ENCODE measurements at places on chromosomes 7 and 10.

GRCh38 chr10:27779462-27780015 lies 33.9 kb upstream of the MKX start:
- DNase-seq: no peak

DNA sequence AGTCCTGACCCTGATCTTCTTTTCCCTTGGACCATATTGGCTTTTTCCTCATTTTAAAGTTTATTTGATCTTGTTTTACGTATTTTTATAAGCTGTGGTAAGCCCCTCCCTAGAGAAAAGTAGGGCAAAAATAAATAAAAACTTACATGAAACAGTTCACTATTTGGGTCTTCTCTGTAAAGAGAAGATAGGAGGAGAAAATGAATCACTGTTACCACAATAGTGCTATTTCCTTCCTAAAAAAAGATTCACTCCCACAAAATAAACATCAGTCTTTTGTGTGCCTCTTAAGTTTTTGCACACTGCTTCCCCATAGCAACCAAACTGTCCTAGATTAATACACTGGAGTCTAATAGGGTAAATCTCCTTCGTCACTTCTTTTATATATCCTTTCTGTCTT lies 1.4 kb upstream of the SVIL start:
- DNase-seq: no peak

GRCh38 chr7:154684666-154685563 lies 318.0 kb downstream of the PAXIP1 start:
- DNase-seq: no peak

DNA sequence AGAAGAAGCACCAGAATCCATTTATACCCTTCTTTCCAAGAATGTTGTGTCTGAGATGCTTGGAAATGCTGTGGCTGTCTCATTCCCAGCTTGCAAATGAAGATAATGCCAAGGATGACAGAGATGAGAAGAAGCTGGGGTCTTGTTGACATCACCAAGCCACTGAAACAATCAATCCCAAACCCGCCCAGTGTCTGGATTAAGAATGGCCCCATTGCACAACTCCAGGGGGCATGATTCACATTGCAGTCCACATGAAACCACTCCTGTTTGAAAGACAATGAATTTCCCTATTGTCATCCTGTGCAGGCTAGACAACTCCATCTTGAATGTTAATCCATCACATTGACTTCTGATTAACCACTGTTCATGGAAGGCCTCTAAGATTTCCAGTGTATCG lies 28.6 kb downstream of the SORBS1 start:
- DNase-seq: no peak

DNA sequence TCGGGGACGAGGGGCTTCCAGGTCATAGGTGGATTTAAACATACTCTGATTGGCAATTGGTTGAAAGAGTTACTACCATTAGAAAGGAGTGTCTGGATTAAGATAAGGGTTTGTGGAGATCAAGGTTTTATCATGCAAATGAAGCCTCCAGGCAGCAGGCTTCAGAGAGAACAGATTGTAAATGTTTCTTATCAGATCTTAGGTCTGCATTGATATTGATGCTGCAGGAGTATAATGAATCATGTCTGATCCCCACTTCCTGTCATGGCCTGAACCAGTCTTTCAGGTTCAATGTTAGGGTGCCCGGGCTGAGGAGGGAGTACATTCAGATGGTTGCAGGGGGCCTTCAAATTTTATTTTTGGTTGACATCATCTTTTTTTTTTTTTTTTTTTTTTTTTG lies 51.4 kb downstream of the SH3PXD2A start:
- no peak for DNase-seq

- no peak for DNase-seq
Observed at GRCh38 chr10:28872587-28873165, 195.4 kb downstream of the BAMBI start.

GRCh38 chr7:75866489-75867389 lies 12.1 kb upstream of the RHBDD2 start:
- no peak for DNase-seq

DNA sequence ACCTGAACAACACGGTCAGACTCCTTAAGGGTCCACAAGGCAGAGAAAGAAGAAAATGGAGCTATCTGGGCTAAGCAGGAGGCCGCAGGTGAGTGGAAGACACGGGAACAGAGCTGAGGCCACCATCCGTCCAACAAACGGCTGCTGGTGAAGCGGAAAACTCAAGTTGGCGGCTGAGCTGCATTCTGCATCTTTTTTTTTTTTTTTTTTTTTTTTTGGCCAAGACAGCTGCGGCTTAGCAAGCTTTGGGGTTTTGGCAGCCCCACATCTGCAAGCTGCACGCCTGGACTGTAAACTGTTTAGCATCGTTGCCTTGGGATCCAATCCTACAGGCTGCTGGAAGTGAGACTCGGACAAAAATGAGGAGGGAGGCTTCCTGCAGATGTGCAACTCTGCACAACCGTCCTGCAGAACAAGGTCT lies 37.4 kb downstream of the RGS10 start:
- DNase-seq: no peak

GRCh38 chr10:122142641-122143237 lies 128.4 kb upstream of the BTBD16 start:
- no peak for DNase-seq

GRCh38 chr10:7792541-7792940 lies 4.6 kb downstream of the ATP5F1C start:
- DNase-seq: no peak

- DNase-seq: no peak
Observed at GRCh38 chr7:16649196-16649595, 3.2 kb downstream of the BZW2 start.

DNA sequence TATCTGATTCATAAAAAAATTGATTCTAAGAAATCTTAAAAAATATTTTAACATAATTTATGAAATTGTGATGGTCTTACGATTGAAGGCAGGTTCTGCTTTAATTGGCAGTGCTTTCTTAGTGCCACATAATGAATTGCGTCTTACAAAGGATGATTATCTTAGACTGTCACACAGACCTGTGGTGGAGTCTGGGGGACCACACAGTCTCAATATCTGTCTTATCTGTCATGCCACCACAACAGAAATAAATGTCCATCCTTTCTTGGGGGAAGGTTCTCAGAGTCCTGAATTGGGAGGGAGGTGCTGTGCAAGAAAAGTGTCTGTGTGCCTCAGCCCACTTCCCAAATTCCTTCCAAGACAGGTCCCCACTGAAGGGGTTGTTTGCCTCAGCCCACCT lies 34.0 kb downstream of the ZDHHC6 start:
- DNase-seq: no peak

DNA sequence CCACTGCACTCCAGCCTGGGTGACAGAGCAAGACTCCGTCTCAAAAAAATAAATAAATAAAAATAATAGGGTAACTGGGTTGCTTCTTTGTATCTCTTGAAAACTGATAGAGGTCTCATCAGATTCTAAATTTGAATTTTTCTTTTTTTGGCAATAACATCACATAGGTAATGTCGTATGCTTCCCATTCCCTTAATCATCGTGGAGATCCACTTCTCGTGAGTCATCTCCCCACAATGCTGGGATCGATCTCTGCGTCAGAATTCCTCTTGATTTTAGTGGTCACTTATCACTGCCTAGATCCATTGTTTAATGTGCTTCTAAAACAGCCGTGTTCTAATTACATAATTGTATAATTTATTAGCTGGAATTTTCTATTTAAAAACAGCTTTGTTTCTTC lies 70.5 kb upstream of the DNAJB6 start:
- no peak for DNase-seq

DNA sequence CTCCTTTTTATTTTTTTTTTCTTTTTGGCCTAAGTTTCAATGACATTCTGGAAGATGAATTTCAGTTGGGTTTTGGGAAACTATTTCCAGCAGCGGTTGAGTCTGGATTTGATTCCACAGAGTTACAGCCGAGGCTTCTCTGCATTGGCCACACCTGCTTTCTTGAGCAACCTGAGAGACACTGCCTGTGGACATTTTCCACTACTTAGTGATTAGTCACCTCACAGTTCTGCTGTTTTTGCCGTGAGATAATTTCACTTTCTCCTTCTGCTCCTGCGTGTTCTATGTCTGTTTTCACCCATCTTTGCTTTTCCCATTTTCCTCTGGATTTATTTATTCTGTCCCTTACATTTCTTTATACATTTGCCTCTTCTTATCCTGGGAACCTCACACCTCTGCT lies 243.0 kb downstream of the BICC1 start:
- DNase-seq: no peak

DNA sequence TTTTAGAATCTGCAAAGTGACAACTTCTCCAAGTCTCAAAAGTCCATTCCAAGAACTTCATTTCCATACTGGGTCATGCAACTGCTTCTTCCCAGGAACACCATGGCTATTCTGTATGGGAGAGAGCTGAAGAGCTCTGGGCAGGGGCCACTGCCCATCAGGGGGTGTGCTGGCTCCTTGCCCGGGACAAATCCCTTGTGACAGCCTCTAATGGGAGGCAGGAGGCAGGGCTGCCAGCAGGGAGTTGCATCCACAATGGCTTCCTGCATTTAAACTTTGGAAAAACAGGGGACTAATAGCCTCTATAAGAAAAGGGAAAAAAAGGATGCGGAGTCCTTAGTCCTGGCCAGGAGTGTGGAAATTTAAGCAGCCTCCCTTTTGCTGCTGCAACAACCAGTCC lies 18.4 kb upstream of the FRMD4A start:
- no peak for DNase-seq

DNA sequence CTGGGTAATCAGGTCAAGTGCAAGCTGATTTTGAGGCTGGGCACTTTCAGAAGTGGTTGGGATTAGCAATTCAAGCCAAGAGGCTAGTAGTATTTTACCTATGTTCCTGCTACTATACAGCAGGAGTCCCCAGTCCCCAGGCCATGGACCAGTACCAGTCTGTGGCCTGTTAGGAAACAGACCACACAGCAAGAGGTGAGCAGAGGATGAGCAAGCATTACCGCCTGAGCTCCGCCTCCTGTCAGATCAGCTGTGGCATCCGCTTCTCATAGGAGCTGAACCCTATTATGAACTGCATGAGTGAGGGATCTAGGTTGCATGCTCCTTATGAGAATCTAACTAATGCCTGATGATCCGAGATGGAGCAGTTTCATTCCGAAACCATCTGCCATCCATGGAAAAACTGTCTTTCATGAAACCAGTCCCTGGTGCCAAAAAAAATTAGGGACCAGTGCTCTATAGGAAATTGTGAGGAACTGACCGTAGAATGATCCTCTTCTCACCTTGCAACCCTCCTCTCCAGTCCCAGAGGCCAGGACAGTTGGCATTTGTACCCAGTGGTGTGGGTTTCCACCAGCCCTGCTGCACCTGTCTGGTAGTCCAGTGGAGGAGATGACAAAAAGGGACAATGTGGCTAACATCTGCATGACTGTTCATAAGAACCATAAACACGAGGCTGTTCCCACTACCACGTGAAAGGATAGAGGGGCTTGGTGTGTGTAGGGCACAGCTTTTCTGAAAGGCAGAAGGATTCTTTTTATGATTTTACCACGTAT lies 172.5 kb downstream of the KIAA1217 start:
- no peak for DNase-seq

GRCh38 chr7:27143023-27143949 lies at the start of gene HOXA5:
Gene HOXA5 (minus strand): TSS chr7:27143681. CDS start chr7:27143607, 74 bp downstream.
- DNase-seq: no peak

- DNase-seq: no peak
Observed at GRCh38 chr7:130932667-130933432, 198.8 kb upstream of the KLF14 start.

DNA sequence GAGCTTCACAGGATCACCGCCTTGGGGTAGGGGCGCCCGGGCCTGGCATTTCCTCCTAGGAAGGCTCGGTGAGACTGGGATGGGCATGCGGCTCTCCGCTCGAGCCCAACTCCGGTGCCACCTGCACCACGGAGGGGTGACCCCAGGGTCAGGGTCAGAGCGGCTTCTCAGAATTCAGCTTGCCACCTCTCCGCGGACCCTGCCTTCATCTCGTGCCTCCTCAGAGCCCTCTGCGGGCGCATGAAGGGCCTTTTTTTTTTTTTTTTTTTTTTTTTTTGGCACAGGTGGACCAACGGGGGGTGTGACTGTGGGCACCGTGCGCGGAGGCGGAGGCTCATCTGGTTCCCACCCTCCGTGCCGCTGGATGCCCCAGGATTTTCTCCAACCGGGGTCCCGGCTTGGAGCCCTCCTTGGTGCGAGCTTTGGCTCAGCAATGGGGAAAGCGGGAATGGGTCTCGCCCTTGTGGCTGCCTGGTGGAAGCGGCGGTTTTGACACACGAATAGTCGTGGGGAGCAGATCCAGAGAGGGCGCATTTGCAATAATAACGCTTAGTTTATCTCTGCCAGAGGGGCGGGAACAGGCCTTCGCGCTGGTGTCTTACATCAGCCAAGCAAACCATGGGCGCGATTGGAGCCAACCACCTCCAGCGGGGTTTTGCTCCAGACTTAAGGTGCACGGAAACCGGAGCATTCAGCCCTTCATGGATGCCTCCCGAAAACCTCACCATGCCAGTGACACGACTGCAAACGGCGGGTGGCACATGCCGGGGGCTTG lies 5.0 kb upstream of the TNRC18 start:
- DNase-seq: no peak

Measured in activated T-helper 1 cell treated with anti-CD3 and anti-CD28 coated beads, Interleukin-2, amount 50 U/mL, for 16 hours (primary cell).